ENCODE measurements at places on chromosomes 12 and 14. TPM values are rescaled to one million over a fixed set of nuclear protein-coding genes. Genes with fewer than 3 reads are reported as not detected.

- no peak for ATAC-seq
These were observed 29.0 kb downstream of the SLC2A3 start for GRCh38 chr12:7907009-7907408.

AKAP3 gene
- total RNA-seq: 0.32 TPM

DNA sequence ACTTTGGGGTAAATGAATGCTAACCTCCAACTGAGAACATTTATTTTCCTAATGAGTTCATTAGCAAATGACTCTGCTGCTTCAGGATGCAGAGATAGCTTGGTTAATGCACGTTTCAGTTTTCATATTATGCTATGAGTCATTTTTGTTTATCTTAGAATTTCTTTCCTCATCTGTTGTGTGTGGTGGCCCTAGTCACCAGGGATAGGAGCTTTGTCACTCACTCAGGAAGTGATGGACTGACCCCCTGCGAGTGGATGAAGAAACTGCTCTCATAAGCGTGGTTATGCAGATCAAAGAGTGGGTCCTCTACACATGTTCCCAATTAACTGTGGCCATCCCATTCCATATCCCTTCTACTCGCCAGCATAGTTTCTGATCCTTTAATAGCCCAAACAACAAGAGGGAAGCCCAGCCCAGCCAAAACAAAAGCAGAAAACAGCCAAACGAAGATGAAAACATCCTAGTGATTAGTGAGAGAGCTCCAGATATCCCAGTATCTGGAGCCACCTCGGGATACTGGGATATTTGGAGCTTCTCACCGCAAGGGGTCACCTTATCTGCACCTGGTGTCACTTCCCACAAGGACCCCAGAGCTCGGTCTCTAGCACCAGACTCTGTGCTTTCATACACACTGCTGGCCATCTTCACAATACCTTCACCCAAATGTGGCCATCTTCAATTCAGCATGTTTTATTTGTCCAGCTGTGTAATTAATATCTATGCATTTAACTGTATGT, 8.6 kb downstream of the TC2N start:
- ATAC-seq: peak; percentile 73

- ATAC-seq: peak; percentile 47
These were observed 67.6 kb upstream of the CDKN3 start for GRCh38 chr14:54329082-54329695.

GRCh38 chr12:60225216-60226000, 629.6 kb downstream of the SLC16A7 start:
- ATAC-seq: no peak

BDKRB2 gene
- total RNA-seq: 22.1 TPM

GRCh38 chr14:67680121-67680602, 5.7 kb upstream of the VTI1B start:
- ATAC-seq: peak; percentile 75

DEGS2 gene
- total RNA-seq: 51.5 TPM

GRCh38 chr14:55739967-55740648, 160.1 kb downstream of the KTN1 start:
- no peak for ATAC-seq

DNA sequence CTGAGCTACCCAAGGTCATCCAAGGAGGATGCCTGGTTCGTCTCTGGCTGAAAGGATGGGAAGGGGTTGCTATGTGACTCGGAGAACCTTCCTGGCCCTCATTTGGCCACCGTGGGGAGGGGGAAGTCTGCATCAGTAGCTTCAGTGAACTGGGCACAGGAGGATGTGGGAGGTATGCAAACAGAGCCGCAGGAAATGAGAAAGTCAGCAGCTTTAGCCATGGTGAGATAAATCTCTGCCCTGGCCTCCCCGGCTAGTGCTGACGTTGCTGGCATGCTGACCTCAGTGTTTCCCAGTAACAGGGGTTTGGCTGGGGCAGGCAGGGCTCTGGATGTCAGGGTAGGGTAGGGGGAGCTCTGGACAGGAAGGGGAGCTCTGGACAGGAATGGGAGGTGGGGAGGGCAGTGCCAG, 2.3 kb upstream of the CEBPE start:
- no peak for ATAC-seq

DNA sequence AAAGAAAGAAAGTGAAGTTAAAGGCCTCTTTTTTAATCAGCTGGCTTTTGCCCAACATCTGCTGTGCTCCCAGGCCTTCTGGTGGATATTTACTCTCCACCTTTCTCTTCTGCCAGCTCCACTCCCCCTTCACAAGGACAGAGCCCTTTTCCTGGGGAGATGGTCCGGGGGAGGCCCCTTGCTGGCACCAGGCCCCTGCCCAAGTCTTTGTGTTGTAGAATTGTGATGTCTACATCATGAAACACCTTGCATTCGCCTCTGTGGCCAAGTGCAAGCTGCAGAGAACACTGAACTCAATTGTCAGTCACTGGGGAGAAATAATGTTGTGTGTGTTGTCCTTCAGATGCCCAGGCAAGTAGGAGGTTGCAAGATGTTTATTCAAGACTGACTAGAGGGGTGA, 150.3 kb downstream of the DPF3 start:
- ATAC-seq: no peak

P2RX2 gene
- not detected for total RNA-seq

- no peak for ATAC-seq
These were observed 246.6 kb upstream of the CCDC196 start for GRCh38 chr14:66239589-66239988.

DNA sequence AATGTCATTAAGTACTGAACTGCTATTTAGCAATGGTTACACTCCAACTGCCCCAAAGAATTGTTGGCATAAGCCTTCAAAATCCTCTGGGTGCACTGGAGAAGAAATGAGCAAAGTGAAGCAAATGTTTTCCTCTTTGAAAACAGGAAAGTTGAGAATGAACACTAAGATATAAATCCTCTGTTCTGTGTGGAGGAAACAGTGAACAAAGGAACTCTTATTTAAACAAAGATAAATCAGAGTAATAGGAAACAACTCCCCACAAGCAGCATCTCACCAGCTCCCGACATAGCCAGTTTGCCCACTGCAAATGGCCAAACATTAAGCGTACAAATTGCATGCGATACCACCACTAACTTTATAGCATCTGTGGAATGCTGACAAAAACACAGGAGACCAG, 54.0 kb downstream of the BCAT1 start:
- ATAC-seq: peak; percentile 35

- no peak for ATAC-seq
These were observed 39.2 kb upstream of the AMN1 start for GRCh38 chr12:31768046-31768445.

DNA sequence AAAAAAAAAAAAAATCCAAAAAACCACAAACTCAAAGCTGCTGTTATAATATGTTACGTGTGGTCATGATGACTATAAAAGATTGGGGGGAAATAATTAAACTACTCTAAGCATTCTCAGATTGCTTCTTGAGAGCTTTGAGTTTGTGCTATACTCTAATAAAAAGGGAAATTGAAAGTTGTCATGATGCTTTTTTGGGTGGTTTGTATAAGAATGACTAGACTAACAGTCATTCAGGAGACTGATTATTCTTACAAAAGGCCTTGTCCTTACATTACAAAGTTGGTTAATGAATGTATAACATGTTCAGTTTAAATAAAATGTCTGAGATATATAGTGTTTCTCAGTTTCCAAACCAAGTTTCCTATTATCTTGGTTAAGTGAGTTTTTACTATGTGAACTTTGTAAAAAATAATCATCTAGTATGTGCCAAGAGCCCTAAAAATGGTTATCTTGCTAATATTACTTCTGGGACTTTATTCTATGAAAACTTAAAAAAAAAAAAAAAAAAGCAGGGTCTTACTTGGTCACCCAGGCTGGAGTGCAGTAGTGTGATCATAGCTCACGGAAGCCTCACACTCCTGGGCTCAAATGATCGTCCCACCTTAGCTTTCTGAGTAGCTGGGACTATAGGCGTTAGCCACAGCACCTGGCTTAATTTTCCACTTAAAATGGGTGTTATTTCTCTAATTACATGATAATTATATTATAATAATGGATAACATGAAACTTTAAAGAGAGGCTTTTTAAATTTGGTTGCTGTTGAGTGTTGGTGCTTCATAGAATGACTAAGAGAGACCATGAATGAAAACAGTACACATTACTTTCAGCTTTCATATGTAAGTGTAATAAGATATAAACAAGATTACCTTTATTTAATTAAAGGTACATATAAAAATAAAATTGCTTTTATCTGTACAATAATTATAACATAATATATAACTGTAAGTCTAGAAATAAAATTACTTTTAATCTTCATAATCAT, 459.6 kb upstream of the RGS6 start:
- ATAC-seq: no peak

IL31 gene
- total RNA-seq: not detected

- ATAC-seq: no peak
These were observed 136.8 kb upstream of the NOS1 start for GRCh38 chr12:117498256-117498655.

OTOGL gene
- 0.04 TPM for total RNA-seq

MLH3 gene
- total RNA-seq: 10.6 TPM

- ATAC-seq: no peak
These were observed 165.4 kb upstream of the SSTR1 start for GRCh38 chr14:38042322-38042721.

DNA sequence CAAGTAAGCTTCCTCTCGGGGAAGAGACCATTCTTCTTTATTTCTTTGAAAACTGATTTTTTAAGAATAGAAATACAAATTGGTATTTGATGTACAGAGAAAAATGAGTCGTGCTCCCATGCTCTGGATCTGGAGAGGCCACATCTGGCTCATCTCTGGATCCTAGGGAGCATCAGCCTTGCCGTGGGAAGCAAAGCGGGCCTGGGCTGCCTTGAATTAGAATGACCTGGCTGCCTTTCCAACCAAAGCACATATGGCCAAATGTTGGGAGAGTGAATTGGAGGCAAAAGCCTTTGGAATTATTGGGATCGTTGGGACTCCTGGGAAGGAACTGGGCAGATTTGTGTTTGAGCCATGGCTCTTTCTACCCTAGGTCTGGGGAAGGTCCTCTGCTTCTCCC, 80.0 kb downstream of the SLC25A47 start:
- no peak for ATAC-seq

GRCh38 chr12:17511369-17511768, 578.6 kb downstream of the RERGL start:
- no peak for ATAC-seq

- no peak for ATAC-seq
These were observed 24.4 kb upstream of the TC2N start for GRCh38 chr14:91891721-91892220.

DNA sequence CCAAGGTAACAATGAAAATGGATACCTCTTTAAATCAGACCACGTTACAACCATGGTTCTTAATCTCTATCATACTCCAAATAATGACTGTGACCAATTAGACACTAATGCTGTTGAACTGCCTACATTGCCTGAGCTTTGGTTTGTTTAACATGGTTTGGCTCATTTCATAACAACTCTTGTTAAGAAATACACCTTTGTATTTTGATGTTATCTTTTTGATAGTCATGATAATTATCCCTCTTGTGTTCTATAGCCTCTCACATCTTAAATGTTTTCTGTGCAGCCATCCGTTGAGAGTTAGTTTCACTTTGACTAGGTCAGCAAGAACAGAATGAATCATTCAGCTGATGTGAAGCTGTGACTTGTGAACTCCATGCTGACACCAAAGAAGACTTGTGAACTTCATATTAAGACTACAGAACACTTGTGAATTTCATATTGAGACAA, 75.5 kb upstream of the RERGL start:
- ATAC-seq: peak; percentile 45

DNA sequence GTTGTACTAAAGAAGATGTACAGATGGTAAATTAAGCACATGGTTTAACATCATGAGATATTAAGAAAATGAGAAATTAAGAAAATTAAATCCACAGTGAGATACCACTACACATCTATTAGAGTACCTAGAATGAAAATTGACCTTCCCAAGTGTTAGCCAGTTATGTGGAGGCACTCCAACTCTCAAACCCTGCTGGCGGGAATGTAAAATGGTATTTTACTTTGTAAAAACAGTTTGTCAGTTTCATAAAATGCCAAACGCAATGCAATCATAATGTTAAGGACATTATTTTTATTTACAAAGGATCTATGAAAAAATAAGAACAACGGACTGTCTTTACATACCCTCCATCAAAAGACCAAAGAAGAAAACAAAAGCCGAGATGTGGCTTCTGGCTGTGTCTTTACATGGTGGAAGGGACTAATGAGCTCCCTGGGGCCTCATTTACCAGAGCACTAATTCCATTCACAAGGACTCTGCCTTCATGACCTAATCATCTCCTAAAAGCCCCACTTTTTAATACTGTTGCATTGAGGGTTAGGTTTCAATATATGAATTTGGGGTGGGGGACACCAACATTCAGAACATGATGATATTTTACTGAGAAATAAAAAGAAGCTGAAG, 1178.7 kb downstream of the AACS start:
- no peak for ATAC-seq

GRCh38 chr12:90235642-90236041, 527.0 kb upstream of the ATP2B1 start:
- peak; percentile 89 for ATAC-seq

DNA sequence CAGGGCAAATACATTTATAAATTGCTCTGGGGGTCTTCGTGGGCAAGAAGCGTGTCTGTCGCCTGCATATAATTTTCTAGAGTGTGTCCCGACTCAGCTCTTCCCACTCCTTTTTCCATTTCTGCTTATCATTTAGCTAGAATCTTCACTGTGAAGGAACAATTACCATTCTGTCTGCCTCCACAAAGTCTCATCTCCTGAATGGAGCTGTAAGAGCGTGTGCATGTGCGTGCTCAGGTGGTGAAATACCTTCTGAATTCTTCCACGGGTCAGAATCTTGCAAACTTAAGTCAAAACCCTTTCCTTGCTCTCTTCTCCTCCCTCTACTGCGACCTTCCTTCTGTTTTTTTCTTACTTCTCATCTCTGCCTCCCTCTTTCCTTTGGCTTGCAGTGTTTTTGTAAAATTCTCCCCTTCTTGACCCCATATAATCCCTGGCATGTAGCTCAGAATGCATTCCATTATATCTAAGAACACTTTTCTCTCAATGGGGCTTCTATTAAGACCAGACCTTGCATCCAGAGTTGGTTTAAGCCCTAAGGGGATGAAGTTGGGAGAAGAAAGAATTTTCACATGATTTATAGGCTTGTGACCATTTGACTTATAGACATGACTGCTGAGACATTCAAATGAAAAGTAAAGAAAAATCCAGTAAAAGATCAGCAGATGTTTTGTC, 25.0 kb upstream of the GSG1 start:
- ATAC-seq: no peak

SIX4 gene
- 0.20 TPM for total RNA-seq

GRCh38 chr14:67268426-67269150, 27.4 kb downstream of the PALS1 start:
- peak; percentile 77 for ATAC-seq

TTC9 gene
- 40.5 TPM for total RNA-seq

SMAGP gene
- total RNA-seq: 96.2 TPM

DNA sequence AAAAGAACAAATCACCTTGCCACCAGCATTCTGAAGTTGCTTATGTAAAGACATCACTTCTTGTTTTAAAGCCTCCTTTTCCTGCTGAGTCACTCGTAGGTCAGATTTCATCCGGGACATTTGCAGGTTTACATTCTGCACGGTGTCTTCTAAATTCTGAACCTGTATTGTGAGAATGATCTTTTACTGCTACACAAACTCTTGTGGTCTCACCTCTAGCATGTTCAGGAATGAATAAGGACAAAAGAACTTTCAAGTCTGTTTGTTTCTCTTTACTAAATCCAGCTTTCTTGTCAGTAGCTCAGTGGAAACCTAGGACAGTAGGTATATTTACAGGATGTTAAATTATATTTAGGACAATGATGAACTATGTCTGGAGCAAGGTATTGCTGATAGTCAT, 73.5 kb upstream of the SAV1 start:
- peak; percentile 60 for ATAC-seq

Measured in esophagus mucosa (tissue), 1 donor.